ENCODE measurements at places on chromosomes 12 and 14.

GRCh38 chr12:114400925-114401324, 5.0 kb downstream of the TBX5 start:
- peak; percentile 10 for DNase-seq

DNA sequence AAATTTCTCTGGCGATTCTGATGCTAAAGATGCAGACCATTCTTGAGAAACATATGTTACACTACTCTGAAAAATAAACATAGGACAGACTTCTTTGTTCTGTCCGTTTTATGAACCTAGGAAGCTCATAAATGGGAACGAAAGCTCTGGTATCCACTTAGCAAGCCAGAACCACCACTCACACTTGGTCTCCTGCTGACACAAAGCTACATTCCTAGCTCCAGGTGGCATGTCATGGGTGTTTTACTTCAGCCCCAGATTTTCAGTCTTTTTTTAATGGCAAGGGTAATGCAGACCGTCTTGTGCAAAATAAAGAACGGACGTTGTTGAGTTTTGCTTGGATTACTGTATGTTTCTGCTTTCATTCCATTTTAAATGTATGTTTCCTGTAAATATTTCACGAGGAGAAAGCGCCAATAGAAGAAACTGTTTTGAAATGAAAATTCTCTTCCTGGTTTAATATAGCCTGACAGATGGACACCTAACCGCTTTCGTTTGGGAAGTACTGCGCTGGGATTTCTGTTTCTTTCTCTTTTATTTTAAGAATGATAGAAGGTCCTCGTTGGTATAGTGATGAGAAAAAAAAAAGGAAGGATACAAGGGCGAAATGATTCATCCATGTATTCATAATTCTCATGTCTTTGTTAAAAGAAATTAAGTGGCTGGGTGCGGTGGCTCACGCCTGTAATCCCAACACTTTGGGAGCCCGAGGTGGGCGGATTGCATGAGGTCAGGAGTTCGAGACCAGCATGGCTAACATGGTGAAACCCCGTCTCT, 871 bp upstream of the COQ5 start:
- peak; percentile 34 for DNase-seq

DNA sequence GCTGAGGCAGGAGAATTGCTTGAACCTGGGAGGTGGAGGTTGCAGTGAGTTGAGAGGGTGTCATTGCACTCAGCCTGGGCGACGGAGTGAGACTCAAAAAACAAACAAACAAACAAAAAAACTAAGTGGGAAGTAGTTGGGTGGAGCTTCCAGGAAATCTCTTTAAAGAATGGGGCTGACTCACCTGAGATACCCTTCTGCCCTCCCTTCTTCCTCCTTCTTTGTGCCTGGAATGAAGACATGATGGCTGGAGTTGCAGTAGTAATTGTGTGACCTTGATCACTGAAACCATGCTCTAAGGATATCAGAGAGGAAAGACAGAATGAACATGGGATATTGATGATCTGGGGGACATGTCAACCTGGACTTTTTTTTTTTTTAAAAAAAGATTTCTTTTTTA, 87.6 kb upstream of the MED13L start:
- DNase-seq: no peak

DNA sequence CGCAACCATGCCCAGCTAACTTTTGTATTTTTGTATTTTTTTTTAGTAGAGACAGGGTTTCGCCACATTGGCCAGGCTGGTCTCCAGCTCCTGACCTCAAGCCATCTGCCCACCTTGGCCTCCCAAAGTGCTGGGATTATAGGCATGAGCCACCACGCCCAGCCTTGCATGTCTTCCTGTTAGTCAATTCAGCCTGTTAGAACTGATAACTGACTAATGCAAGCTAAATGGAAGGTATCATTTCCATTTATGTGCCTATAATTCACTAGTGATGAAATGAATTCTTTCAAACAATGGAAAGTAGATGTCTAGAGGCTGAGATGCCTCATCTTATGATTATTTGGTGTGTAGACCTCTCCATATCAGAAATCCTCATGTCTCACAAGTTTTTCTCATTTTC, 37.3 kb upstream of the DIP2B start:
- no peak for DNase-seq

DNA sequence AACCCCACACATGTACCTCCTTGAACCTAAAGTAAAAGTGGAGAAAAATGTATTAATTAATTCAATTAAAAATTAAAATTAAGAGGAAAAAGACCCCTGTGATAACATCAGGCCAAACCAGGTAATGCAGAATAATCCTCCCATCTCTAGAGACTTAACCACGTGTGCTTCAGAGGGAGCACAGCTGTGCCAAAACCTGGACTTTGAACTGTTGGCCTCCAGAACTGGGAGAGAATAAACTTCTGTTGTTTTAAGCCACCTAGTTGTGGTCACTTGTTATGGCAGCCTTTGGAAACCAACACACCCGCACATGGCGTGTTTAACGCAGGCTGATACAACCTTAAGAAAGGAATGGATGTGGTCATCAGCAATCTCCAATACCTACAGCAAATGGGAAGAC, 23.8 kb downstream of the OAS2 start:
- DNase-seq: no peak

All from activated CD4-positive, alpha-beta T cell treated with anti-CD3 and anti-CD28 coated beads for 36 hours (primary cell).